ENCODE measurements at places on chromosomes 12 and 14.

- no peak for DNase-seq
These were observed 198.2 kb upstream of the PLEKHG7 start for GRCh38 chr12:92504594-92504981.

- DNase-seq, result no peak
These were observed 60.1 kb downstream of the ADCK1 start for GRCh38 chr14:77859934-77860570.

DNA sequence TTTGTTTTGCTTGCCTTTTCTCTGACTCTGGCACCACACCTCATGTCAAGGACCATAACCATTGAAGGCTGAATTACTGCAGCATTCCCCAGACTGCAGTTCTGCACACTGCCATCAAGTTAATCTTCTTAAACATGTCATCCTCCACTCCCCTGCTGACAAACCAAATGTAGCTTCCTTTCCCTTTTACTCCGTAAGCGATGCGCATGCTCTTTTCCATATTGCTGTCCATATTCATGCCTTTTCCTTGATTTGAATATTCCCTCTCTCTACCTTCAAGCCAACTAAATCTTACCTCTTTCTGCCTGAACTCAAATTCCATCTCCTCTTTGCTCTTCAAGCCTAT lies 13.6 kb downstream of the GPX2 start:
- no peak for DNase-seq

- no peak for DNase-seq
These were observed 721 bp downstream of the CABP1 start for GRCh38 chr12:120640861-120641833.

DNA sequence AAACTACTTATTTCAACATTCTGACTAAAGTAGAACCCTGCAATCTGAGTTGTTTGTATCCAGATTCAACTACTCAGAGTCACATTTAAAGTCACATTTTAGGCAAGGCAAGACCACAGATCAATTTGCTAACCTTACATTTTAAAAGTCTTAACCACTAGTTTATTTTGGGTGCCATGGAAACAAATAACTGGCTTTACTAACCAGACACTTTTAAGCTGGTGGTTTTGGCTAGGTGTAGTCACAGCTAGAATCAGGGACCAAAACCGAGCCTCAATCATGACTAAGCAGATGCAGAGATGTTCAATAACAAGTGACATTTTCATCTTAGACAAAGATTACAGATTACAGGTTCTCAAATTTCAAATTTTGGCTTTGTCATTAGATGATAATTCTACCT lies 115.3 kb downstream of the PDE6H start:
- DNase-seq, result no peak

GRCh38 chr12:13258197-13258596 lies 61.7 kb downstream of the EMP1 start:
- DNase-seq, result no peak

- no peak for DNase-seq
These were observed 553.7 kb upstream of the LMO3 start for GRCh38 chr12:17159506-17160300.

DNA sequence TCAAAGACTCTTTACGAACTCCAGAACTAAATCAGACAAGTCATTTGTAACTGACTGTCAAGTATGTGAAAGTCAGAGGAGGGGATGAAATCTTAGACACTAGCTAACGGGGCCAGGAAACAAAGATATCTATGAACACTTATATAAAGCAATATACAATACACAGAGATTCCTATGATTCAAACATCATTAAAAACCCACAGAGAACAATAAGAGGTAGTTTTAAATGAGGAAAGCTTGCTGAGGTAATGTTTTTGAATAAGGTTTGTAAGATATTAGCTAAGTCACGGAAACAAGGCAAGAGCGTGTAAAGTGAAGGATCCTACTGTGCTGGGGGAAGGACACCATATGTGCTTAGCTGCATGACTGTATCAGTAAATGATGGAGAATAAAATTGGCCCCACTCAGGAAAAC lies 36.7 kb downstream of the SAV1 start:
- DNase-seq, result no peak

- DNase-seq, result no peak
These were observed 254.8 kb downstream of the VRK1 start for GRCh38 chr14:97052001-97052400.

GRCh38 chr14:32635061-32635719 lies 303.5 kb upstream of the NPAS3 start:
- DNase-seq, result no peak

GRCh38 chr12:121789233-121789781 lies 4.2 kb downstream of the RHOF start:
- no peak for DNase-seq

- no peak for DNase-seq
These were observed 9.8 kb upstream of the MCRS1 start for GRCh38 chr12:49577589-49578315.
